ENCODE measurements at places on chromosomes 3 and 15.

- no peak for DNase-seq
Observed at GRCh38 chr3:189236352-189236751, 64.6 kb downstream of the TPRG1 start.

DNA sequence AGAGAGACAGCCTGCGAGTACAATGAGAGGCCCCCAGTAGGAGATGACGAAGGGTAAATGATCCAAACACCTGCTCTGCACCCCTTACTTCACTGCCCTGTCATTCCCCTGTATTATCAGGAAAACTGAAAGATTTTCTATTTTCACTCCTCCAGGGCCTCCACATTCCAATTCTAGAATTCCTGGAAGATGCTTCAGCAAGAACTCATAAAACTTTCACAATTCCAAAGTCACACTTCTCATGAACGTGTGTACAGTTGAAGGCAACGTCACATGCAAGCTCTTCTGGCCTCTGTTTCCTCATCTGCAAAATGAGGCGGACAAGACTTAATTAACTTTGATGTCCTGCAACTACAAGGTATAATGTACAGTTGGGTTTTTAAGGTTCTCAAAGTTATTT is 62.8 kb upstream of the SPATA12 start:
- no peak for DNase-seq

DNA sequence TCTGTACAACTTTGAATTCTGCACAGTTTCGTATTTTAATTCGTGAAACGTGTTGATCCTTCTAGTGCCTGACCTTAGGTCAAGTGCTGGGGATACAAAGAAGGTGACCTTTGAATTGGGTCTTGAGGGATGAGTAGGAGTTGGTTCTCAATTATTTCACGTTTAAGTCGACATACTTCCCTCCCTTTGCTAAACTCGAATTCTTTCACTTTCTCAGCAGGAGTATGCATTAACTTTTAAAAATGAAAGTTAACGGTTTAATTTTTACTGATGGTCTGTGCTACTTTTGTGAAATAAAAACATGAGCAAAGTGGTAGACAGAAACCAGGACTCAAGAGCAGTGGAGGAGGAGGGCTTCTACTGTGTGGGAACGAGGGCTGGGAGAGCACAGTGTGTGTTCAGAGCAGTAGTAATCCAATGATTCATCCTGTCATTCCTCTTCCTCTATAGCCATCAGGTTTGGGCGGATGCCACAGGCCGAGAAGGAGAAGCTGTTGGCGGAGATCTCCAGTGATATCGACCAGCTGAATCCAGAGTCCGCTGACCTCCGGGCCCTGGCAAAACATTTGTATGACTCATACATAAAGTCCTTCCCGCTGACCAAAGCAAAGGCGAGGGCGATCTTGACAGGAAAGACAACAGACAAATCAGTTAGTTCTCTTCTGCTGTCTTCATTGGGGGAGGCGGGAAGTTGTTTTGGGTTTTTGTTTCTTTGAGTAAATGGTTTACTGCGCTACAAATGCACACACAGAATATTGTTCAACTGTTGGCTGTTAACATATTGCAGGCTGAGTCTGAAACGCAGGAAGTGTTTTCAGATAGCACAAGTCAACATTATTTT is 78.6 kb upstream of the TSEN2 start:
- peak; percentile 87 for DNase-seq

DNA sequence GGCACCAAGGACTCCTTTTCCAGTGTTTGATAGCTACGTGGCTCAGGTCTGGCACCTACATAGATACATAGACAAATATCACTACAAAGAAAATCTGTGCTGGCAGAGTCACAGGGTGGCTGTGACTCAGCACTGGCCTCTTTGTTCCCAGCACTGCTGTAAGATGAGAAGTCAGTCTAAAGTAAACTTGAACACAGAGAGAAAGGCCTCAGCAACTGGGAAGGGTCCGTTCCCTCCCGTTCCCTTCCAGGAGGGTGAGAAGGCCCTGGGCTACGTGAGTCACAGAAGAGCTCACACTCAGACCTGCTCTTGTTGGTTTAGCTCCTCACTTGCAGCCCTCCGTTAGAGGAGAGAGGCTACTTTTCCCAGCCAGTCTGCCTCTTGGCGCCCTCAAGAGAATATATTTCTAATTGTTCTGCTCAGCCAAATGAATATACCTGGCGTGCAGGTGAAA is 23.1 kb downstream of the ANXA2 start:
- DNase-seq = no peak

DNA sequence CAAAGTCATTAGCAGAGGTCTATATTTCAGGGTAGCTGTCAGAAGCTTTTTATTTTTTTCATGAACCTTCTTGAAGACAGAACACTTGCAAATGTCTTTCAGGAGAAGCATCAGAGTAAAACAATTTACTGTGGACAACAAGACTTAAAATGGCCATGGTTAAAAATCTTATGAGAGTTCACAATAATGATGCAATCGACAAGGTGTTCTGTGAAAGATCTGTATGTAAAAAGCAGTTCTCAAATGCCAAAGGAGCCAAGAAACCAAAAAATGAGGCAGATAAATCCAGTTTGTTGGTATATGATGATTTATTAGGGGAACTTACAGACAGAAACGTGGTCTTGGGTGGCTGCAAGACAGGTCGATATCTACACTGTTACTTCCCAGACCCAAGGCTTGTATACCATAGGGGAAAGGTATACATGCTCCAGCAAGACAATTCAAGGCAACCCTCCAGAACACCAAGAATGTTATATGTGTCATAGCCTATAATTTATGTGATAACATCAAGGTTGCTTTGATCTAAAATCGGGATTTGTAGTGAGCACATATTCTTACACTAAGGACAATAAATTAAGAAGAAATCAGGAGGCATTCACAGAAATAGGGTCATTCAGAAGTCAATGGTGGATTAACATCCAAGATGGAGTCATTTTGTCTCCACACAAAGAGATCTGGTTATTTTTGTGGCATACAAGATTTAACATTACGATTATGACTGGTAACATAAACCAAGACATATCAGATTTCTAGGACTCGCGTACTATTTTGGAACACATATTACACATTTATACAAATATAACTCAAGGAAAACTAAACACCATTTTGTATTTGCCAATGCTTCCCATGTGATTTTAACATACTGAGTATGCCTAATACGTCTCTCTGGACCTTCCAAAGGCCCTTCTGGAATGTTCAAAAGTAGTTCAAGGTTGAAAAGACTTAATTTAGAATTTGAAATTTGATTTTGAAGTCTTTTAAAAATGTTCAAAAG is 316.4 kb downstream of the THSD4 start:
- no peak for DNase-seq

DNA sequence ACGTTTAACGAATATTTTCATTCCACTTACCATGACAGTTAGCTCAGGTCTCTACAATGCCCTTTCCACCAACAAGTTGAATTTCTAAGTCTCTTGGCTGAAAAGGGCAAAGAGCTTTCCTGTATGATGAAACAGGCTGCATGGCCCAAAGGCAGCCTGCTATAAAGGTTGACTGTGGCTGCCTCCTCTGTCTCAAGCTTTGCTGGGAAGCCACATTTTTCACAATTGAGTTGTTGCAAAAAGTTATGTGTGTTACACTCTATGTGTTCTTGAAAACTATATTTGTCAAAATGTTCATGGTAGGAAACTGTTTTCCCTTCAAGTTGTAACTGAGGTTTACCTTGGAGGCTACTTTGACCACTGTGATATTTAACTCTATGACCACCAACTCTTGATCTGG is 49.5 kb downstream of the DZIP1L start:
- DNase-seq = no peak

GRCh38 chr3:104911376-104911775 is 455.3 kb upstream of the ALCAM start:
- DNase-seq = no peak

DNA sequence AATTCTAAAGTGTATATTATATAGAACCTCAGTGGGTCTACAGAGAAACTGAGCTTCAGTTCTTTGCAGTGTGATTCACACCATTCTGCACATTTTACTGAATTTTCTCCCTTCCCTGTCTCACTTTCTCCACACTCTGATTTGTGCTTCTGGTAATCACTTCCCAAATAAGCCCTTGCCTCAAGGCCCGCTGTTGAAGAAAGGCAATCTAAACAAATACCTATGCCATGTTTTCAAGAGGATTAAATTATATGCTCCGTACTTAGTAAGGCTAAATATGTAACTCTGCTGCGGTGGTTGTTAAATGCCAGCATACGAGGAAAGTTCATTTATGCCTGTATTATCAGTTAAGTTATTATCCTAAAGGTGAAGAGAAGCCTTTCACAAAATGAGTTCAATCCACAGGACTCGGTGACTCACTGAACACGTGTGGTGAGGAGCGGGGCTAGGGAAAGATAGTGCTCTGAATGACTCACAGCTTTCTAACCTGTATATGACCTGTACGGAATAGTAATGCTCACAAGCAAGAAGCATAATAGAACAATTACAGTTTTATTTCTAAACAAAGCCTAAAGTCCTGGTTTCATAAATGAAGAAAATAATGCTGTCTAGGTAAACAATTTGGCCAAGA is 25.1 kb downstream of the CNTN6 start:
- no peak for DNase-seq

DNA sequence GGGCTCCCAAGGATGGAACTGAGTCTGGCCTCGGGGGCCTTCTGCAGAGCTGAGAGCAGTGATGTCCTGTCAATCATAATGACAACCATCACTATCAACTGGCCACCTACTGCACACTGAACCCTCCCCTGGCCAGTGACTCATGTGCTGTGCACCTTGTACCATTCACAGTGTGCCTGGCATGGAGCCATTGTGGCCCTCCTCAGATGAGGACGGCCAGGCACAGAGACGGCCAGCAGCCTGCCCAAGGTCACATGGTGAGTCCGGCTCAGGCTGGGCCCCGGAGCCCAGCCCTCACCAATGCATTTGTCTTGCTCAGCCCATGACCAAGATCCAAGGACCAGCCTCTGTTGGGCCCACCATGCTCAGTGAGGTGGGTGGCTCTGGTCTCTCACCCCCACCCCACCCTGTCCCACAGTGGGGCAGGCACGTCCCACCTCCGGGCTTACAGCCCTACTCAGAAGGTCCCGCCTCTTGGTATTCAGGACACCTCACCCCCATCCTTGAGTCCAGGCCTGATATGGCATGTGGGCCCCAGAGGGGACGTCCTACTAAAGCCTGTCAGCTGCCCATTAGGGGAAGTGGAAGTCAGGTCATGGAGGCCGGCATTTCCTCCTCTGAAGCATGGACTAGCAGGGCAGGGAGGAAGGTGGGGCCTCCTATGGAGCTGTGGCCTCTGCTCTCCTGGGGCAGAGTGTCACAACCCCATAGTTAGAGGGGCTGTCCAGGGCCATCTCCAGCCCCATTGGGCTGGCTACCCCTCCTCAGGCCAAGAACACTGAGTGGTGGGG is 35.9 kb upstream of the TMEM115 start:
- DNase-seq = no peak

- DNase-seq = no peak
Observed at GRCh38 chr3:95168526-95168925, 1105.7 kb downstream of the NSUN3 start.

- DNase-seq = no peak
Observed at GRCh38 chr3:3951071-3951470, 151.8 kb downstream of the LRRN1 start.

- DNase-seq = no peak
Observed at GRCh38 chr3:43817064-43817463, 126.3 kb downstream of the ABHD5 start.

- DNase-seq = no peak
Observed at GRCh38 chr3:55717481-55717880, 230.4 kb upstream of the WNT5A start.

DNA sequence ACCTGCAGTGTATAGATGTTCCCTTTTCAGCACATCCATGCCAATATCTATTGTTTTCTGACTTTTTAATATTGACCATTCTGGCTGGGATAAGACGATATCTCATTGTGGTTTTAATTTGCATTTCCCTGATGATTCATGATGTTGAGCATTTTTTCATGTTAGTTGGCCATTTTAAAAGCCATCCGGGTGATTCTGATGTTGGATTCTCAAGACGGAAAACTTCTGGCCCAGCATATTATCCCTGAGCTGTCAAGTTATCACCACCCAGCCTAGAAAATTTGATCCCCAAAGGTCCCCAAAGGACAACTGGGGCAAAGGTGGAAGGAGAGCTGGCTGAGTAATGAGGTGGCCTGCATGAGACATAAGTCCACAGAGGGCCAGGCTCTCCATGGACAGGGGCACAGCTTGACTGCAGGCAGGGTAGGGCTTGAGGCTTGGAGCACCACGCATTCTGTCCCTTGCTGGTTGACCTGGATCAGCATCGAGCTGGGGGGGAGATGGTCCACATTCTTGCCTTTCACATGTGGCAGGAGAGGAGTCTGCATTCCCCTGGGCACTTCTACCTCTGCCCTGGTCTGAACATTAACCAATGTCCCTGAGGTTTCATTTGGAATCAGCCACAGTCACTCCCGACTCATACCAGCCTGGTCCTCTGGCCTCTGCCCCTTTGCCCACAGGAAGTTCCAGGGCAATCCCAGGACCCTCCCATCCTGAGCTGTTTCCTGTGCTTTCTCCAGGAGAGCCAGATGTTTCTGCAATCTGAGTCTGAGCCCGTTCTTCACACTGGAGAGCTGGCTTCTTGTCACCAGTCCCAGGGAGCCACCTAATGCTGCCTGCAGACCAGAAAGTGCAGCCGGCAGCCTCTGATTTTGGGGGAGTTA is 69.2 kb downstream of the ISG20 start:
- DNase-seq = no peak

GRCh38 chr3:26108846-26109489 is 319.1 kb downstream of the OXSM start:
- DNase-seq = no peak

DNA sequence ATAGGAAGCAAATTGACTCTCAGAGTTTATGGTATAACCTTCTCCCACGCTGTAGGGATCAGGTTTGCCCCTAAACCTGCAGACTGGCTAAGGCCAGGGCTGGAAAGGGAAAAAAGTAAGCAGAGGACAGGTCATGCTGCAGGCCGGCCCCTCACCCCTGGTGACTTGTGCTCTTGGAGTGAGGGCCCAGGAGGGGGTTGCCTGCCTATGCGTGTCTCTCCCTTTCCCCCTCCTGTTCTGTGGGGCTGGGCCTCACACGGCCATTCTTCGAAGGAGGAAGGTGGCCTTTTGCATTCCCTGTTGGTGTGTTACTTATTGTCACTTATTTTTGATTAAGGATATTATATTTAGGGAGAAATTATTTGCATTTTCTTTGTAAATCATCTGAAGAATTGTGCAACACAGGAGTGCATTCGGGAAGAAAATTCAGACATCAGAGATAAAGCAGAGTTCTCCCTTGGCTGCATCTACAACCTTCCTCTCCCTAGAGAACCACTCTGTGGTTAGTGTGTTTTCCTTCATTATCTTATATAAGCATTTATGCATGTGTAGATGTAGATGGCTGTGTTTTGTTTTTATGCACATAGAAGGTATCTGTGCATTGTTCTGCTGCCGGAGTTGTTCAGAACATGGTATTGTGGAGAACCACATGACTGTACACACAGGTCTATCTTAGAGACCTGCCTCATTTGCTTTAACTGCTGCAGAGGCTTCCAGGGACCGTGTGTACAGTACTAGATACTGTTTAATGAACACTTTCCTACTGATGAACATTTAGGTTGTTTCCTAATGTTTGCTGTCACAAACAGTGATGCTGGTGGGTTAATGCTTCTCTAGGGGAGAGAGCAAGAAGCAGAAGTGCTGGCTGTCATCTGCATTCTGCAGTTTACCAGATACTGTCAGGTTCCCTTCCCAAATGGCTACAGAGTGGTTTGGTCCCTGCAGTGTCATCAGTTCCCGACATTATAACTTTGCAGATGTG is 133.5 kb downstream of the APBA2 start:
- DNase-seq = no peak

Measured in glomerular endothelial cell (primary cell).